ENCODE measurements at places on chromosomes 12 and 14. TPM values are rescaled to one million over a fixed set of nuclear protein-coding genes. Genes with fewer than 3 reads are reported as not detected.

The PRKAG1 gene
- total RNA-seq, result 68.1 TPM

The ING4 gene
- 36.9 TPM for total RNA-seq

The NKX2-1 gene
- not detected for total RNA-seq

The ISCU gene
- total RNA-seq, result 235 TPM

The KRT73 gene
- total RNA-seq, result not detected

The WASHC4 gene
- 68.0 TPM for total RNA-seq

The GLS2 gene
- not detected for total RNA-seq

The PHETA1 gene
- 12.6 TPM for total RNA-seq
